ENCODE measurements at places on chromosomes 6 and 20. TPM values are rescaled to one million over a fixed set of nuclear protein-coding genes. Genes with fewer than 3 reads are reported as not detected.

The SYNDIG1 gene
- not detected for polyA plus RNA-seq

DNA sequence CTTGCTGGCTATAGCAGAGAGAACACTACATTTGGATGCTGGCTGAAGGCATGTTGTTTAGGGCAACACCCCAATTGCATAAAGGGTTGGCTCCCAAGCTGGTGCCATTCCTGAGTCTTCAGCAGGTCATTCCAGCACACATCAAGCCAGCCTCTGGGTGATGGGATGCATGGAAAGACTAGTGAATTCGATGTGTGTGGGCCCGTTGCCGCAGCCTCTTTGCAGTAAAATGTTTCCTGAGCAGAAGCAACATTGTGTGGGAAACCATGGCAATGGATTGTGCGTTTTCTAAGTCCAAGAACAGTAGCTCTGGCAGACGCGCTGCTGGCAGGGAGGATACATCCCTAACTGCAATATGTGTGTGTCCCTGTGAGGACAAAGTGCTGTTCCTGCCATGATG is 142.4 kb upstream of the SLC24A3 start:
- H3K4me3 ChIP-seq: no peak overlapping the region
- no peaks in the 10 kb centered on the region for H3K4me1 ChIP-seq
- no peaks in the 10 kb centered on the region for H3K36me3 ChIP-seq
- no peaks in the 10 kb centered on the region for H3K27me3 ChIP-seq

DNA sequence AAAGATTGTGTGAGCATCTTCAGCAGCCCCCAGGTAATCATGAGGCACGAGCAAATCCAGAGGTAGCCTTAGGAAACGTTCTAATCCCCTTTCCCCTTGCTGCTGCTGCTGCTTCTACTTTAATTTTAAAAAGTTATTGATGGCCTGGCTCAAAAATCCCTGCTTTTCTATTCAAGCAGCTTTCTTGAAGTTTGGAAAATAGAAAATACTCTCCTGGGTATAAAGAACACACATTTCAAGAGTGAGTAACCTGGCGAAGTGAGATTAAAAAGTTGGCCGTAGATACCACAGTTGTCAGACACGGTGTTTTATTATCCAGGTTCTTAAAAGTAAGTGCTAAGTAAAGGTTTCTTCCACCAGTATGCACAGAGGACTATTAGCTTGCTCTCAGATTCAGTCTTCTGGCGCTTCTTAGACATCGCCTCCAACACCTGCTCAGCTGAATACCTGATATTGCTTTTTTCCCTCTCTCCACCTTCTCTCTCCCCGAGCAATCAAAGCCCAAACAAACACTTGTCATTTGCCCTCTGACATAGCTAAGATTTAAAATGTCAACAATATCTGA is 150.7 kb downstream of the EDN3 start:
- no peak overlapping the region for H3K27ac ChIP-seq
- peaks cover 18% of the 10 kb centered on the region for H3K4me1 ChIP-seq
- DNase-seq: no peak
- no peaks in the 10 kb centered on the region for H3K27me3 ChIP-seq

DNA sequence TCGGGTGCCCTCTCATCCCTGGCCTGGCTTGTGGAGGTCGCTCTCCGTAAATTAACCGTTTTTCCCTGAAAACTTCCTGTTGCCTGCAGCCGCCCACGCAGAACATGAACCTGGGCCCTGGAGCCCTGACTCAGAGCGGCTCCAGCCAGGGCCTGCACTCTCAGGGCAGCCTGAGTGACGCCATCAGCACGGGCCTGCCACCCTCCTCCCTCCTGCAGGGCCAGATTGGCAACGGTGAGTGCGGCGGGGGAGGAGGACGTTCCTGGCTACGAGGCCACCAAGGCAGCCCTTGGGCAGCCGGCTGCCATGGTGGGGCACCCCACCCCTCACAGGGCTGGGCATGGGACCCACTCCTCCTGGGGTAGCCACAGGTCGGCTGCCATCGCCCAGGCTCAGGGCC is 17.8 kb downstream of the SS18L1 start:
- H3K4me1 ChIP-seq: no peaks in the 10 kb centered on the region
- H3K36me3 ChIP-seq: no peaks in the 10 kb centered on the region
- H3K27me3 ChIP-seq: no peaks in the 10 kb centered on the region

- no peak for DNase-seq
- H3K27me3 ChIP-seq: peaks cover 3% of the 10 kb centered on the region
- no peak overlapping the region for H3K4me3 ChIP-seq
- no peaks in the 10 kb centered on the region for H3K4me1 ChIP-seq
Observed at GRCh38 chr6:313917-314316, 21.6 kb downstream of the DUSP22 start.

GRCh38 chr6:39281312-39281980 is 32.8 kb downstream of the KCNK17 start:
- H3K4me1 ChIP-seq: no peaks in the 10 kb centered on the region
- H3K27ac ChIP-seq: no peak overlapping the region
- no peaks in the 10 kb centered on the region for H3K27me3 ChIP-seq
- DNase-seq: no peak
- no peak overlapping the region for H3K4me3 ChIP-seq
- H3K36me3 ChIP-seq: no peaks in the 10 kb centered on the region

GRCh38 chr6:167240034-167240541 is 51.0 kb upstream of the UNC93A start:
- H3K36me3 ChIP-seq: no peaks in the 10 kb centered on the region
- no peak overlapping the region for H3K4me3 ChIP-seq
- no peak overlapping the region for H3K27ac ChIP-seq
- H3K27me3 ChIP-seq: no peaks in the 10 kb centered on the region
- peaks cover 34% of the 10 kb centered on the region for H3K4me1 ChIP-seq
- no peak for DNase-seq

The BTN1A1 gene
- not detected for polyA plus RNA-seq

- no peaks in the 10 kb centered on the region for H3K4me1 ChIP-seq
- no peak for DNase-seq
- H3K27ac ChIP-seq: no peak overlapping the region
- H3K27me3 ChIP-seq: no peaks in the 10 kb centered on the region
Observed at GRCh38 chr20:7856756-7857155, 83.5 kb downstream of the HAO1 start.

- no peak for DNase-seq
- H3K4me3 ChIP-seq: no peak overlapping the region
- H3K36me3 ChIP-seq: no peaks in the 10 kb centered on the region
- H3K4me1 ChIP-seq: peaks cover 9% of the 10 kb centered on the region
Observed at GRCh38 chr20:8616792-8617191, 452.1 kb upstream of the PLCB4 start.

DNA sequence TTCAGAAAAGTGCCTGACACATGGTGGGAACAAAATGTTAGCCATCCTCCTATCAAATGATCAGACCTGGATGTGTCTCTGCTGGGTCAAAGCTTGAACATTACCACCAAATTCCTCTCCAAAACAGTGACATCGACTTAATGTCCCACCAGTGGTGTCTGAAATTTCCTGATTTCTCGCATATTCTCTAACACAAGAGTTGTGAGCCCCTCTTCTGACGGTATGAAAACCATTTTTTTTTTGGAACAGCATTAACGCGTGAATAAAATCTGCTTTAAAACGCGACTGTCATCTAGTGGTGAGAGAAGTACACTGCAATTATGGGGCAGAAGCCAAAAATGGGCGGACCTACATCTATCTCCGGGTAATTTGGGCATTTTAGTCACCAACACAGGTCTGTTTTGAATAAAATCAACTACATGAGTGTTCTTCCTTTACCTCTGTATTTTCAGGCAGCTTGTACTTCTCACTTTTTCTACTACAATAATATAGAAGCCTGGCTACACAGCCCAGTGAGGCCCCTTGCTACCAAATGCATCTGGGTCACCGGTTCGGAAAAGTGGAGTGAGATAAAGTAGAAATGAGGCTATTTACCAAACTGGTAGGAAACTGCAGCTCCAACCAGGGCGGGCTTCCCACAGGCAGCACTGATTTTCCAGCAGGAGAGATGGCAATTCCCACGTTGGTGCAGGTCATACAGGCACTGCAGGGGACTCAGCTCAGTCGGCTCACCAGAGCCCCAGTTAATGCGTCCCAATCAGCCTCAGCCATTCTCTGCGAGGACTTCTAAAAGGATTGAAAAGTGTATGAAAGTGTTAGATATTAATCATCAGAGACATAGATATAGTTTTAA is 27.4 kb downstream of the MGME1 start:
- H3K4me1 ChIP-seq: no peaks in the 10 kb centered on the region
- peak; percentile 75 for DNase-seq
- H3K36me3 ChIP-seq: no peaks in the 10 kb centered on the region
- H3K4me3 ChIP-seq: peak overlapping the region; percentile 20
- H3K27me3 ChIP-seq: no peaks in the 10 kb centered on the region

GRCh38 chr6:83031689-83032088 is 34.0 kb downstream of the UBE3D start:
- H3K4me3 ChIP-seq: no peak overlapping the region
- DNase-seq: no peak
- H3K36me3 ChIP-seq: peaks cover 3% of the 10 kb centered on the region

- no peaks in the 10 kb centered on the region for H3K27me3 ChIP-seq
- no peaks in the 10 kb centered on the region for H3K4me1 ChIP-seq
- no peak for DNase-seq
- no peak overlapping the region for H3K27ac ChIP-seq
- no peak overlapping the region for H3K4me3 ChIP-seq
Observed at GRCh38 chr6:81624453-81624852, 128.0 kb downstream of the TENT5A start.

DNA sequence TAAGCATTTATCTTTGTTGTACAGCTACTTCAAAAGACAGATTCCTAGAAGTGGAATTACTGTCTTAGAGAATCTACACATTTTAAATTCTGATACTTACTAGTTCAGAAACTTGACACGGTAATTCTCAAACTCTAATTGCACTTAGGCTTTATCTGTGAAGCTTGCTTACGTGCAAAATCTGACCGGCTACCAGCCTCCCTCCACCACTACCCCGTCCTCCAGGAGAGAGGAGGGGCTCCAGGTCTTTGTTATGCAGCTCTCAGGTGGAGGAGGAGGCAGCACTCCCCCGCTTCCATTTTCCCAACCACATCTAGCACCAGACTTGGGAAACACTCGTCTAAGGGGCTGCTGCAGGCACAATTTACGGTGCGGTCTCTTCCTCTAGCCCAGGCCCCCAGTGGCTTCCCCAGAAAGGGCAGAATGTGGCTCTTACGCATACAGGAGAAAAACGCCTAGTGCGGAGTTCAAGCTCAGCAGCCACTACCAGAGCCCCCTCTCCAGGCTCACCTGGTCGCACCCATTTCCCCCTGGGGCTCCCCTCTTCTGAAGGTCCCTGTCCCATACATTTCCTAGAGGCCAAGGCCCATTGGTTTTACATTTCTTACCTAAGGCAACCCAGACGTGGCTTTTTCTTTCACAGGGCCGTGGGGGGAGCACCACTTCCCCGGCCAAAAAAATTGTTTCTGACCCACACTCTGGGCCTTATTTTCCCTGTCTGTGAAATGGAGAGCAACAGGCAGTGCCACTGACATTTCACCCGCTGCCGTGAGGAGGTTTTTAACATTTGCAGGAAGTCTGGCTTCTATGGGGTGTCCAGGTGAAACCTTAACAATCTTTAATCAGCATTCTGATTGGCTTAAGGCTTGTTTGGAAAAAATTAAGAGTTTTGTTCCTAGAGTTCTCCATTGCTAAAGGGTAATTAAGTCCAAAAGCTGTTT is 1.6 kb upstream of the TGIF2 start:
- H3K27me3 ChIP-seq: no peaks in the 10 kb centered on the region
- DNase-seq: no peak
- H3K36me3 ChIP-seq: no peaks in the 10 kb centered on the region
- H3K27ac ChIP-seq: no peak overlapping the region

The RAET1L gene
- polyA plus RNA-seq: not detected

DNA sequence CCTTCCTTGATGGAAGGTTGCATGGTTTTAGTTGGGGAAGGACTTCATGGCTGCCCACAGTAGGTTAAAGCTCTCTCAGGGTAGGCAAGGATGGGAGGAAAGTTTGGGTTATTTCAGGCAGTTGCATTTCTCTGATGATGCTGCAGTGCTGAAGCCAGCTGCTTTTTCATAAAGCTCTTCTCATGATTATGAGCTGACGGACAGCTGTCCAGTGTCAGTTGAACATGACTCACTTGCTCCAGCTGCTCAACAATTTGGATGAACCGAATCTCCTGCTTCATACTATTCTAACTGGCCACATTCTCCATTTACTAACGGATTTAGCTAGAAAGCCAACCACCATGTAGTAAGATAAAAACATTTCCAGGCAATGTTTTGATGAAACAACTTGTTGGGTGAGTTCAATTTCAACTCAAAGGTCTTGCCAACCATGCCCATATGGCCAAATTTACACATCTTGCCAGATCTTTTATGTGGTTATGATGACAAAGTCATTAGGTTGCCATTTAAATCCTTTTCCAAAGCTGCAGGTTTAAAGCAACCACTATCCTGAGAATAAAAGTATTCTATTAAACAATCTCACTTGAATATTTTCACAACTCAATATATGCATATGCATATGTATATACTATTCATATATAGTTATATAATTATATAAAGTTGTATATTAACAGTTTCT is 125.9 kb downstream of the HS3ST5 start:
- DNase-seq: no peak
- H3K4me1 ChIP-seq: no peaks in the 10 kb centered on the region
- no peak overlapping the region for H3K27ac ChIP-seq
- no peak overlapping the region for H3K4me3 ChIP-seq

The PCIF1 gene
- polyA plus RNA-seq: 18.2 TPM

The FAM184A gene
- 0.49 TPM for polyA plus RNA-seq

DNA sequence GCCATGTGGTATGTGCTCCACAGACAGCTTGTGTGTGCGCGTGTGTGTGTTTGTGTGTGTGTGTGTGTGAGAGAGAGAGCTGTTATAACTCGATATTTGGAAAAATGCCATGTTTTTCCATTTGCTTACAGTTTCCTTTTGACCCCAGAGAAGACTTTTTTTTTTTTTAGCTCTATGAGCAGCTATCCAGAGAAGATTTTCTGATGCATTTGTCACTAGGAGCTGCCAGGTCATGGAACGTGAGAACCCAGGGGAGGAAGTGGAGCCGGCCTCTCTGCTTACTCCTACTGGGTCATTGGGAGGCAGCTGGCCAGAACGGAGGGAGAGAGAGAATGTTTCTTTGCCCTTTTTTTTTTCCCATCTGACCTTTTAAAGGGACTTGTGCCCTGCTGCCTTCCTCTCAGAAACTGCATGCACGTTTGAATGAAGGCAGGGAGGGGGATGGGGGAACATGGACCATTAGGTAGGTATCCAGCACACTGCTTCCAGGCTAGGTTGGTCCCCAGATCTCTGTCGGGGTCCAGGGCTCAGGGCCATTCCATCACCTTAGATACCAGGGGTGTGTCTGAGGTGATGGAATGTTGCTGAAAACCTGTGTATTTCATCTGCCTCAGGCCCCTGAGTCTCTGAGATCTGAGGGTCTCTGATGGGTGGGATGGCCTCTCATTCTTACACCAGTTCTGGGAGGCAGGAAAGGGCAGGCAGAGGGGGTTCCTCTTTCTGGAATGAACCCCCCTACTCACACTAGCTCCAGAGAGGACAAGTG is 11.2 kb upstream of the MRPS18A start:
- H3K27ac ChIP-seq: no peak overlapping the region
- DNase-seq: no peak
- H3K4me1 ChIP-seq: peaks cover 16% of the 10 kb centered on the region
- H3K36me3 ChIP-seq: no peaks in the 10 kb centered on the region
- H3K27me3 ChIP-seq: no peaks in the 10 kb centered on the region
